ENCODE measurements at places on chromosomes 3 and 15.
A peak's percentile ranks its signal among the peaks of the same experiment; 100 is the strongest.

GRCh38 chr3:195746751-195747150 lies 26.0 kb downstream of the MUC20 start:
- DNase-seq: no peak

- peak; percentile 28 for DNase-seq
Observed at GRCh38 chr3:146640955-146641867, 36.1 kb upstream of the PLSCR5 start.

GRCh38 chr3:74532446-74532845 lies 82.0 kb downstream of the CNTN3 start:
- no peak for DNase-seq

DNA sequence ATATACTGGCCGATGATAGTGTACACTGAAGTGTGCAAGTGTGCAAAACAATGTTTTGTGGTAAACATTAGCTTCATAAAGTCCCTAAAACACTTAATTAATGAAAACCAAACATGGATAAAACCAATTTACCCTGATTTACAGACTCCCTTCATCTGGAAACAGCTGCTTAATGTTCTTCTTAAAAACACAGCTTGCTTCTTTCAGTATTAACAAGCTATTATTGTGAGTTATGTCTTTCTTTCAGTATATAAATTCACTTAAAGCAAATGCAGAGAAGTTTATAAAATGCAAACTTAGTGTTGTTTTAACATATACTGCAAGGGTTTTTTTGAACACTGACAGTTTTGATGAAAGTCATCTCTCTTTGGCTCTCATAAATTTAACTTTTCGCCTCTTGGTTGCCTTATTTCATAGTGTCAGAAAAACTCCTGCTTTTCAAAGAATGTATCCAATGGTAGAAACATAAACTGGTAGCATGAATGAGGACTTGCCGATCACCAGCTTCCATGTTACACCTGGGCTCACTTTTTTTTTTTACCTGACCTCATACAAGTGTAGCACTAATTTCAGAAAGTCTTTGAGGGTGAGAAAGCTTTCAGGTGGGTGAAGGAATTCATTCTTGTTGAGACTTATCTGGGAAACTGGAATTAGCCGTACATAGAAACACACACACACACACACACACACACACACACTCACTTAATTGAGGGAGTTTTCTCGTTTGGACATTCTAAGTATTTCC lies 532.2 kb downstream of the ROBO2 start:
- no peak for DNase-seq

DNA sequence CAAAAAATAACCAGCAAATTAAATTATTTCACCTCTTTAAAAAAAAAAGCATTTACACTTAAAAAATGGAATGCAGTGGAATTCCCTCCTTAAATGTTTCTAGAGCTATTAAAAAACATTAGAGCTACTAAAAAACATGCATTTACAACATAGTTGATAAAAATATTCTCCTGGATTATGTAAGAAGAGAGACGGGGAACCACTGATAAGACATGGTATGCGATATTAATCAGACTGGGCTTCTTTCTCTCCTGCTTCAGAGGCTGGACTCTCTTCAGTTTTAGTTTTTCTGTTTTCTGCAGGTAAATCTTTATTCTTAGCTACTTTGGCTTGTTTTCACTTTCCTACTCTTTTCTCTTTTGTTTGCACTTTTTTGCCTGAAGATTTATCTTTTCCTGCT lies 40.4 kb upstream of the WDR49 start:
- no peak for DNase-seq

GRCh38 chr3:25648925-25649830 lies 15.5 kb downstream of the TOP2B start:
- no peak for DNase-seq

DNA sequence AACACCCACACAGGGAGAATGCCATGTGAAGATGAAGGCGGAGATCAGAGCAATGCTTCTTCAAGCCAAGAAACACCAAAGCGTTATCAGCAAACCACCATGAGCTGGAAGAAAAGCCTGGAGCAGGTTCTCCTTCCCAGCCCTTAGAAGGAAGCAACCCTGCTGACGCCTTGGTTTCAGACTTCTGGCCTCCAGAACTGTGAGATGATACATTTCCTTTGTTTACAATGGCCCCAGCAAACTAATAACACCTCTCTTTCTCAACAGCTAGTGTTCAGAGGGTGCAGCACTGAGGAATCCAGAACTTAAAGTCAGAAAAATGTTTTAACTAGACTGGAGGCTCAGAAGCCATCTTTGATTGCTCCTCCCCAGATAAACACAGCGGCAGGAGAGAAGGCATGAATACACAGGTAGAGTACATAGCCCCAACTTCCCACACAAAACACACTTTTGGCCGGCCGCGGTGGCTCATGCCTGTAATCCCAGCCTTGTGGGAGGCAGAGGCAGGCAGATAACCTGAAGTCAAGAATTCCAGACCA lies 132.4 kb upstream of the LPP start:
- DNase-seq: no peak

- no peak for DNase-seq
Observed at GRCh38 chr3:197522183-197522715, 33.5 kb downstream of the BDH1 start.

GRCh38 chr15:67185621-67186225 lies 68.7 kb downstream of the AAGAB start:
- DNase-seq: no peak

DNA sequence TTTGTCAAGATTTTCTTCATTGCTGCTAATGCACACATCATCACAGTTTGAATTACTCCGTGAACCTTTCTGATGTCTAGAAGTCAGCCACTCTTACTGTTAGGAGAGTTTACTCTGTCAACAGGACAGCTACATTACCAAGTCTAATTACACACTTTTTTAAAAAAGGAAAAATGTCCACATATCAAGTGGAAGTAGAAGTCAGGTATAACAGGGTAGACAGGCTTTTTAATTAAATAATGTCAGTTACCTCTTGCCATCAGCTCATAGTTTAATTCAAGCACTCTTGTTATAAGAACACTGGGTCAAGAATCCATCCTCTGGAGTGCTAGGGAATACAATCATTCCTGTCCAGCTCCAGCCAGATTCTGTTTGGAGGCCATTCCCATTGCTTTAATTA lies 232.8 kb downstream of the TAFA4 start:
- no peak for DNase-seq

GRCh38 chr3:69320871-69321271 lies 65.0 kb downstream of the FRMD4B start:
- DNase-seq: no peak

DNA sequence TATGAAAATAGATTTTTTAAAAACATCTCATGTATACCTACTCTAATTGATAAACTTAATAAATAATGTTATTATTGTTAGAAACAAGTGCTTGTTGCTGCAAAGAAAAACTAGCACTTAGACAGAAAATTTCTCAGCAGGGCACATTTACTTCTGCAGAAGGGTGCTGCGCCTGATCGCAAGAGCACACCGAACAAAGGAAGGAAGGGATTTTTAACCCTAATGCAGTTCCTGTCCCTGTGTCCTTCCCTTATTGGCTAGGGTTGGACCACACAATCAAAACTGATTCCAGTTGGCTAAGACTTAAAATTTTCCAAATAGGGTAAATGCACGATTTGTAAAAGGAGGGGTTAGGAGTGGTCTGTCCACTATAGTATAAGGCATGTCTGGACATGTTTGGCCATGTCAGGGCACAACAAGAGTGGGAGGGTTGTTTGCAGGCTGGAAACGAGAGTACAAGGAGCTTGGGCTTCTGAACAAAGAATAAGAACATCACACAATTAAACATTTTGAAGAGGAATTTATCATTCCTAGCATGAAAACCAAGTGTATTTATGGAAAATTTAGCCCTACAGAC lies 4.7 kb downstream of the DTWD1 start:
- DNase-seq: no peak

DNA sequence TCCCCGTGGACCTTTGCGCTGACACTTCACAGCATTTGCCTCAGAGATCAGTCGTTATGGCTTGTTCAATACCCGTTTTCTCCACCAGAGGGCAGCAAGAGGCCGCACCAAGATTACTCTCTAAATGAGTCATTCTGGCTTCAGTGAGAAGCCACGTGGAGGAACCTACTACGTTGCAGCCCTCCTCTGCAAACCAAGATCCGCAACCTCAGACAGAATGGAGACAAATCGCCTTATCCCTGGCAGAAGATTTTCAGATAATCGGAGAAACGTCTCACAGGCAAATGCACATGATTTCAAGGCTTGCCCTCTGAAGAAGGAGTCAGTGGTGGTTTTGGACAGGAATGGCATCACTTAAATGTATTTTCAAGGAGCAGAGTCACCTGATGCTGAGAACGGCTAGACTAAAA lies 60.5 kb downstream of the GTPBP8 start:
- peak; percentile 85 for DNase-seq

- DNase-seq: no peak
Observed at GRCh38 chr3:17798000-17798399, 55.6 kb upstream of the TBC1D5 start.

DNA sequence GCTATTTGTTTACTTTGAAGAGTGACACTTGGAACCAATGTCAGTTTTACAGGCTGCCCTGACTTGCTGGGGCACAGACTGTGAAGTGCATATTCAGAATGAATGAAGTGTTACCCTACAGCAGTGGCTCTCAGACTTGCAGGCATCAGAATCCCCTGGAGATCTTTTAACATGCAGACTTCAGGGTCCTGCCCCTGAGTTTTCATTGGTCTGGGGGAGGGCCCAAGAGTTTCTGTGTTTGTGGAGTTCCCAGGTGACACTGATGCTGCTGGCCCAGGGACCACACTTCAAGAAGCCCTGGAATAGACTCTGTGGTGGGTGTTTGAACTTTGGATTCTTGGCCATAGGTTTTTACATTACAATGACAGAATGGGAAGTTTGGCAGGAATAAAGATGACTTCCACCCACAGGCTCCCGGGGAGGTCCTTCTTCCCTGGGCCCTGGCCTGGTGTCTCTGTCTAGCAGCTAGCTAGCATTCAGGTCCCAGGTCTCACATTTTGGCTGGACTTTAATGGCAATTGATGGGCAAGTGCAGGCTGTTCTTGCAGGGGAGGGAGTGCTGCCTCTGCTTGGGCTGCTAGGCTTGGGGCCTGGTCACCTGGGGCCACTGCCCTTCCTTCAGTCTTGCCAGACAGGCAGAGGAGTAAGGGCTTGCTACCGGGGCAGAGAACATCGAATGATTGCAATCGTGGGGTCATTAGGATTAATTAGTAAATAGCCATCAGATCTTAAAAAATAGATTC lies 149.0 kb downstream of the APBA2 start:
- DNase-seq: no peak

DNA sequence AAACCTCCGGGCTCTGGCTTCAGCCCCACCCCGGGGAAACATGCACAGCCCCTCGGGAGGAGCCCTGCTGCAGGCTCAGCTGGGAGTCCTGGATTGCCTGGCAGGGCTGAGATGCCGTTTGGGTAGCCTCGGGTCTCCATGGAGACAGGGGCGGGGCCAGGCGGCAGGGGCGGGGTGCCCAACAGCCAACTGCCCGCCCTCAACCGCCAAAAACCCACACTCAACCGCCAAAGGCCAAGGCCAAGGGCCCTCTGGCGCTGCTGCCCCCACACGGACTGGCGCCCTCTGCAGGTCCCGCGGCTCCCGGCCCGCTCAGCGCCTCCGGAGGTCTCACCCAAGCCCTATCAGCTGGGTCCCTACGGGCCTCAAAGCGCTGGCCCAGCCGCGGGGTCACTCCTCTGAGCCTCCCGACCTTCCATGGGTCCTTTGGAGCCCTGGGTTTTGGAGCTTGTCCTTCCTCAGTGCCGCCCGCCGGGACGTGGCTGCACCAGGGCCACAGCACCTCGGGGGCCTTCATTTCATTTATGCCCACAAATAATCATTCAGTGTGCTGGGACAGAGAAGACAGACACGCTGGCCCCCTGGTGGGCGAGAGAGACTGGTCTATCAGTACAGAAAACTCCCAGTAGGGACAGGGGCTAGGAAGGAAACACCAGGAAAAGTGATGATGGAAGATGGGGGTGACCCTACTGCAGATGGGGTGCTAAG lies 33.5 kb upstream of the ACAD9 start:
- peak; percentile 77 for DNase-seq

GRCh38 chr3:134020135-134020680 lies 9.5 kb downstream of the SLCO2A1 start:
- no peak for DNase-seq

GRCh38 chr3:37494216-37494615 lies 319.8 kb upstream of the LRRFIP2 start:
- DNase-seq: no peak

DNA sequence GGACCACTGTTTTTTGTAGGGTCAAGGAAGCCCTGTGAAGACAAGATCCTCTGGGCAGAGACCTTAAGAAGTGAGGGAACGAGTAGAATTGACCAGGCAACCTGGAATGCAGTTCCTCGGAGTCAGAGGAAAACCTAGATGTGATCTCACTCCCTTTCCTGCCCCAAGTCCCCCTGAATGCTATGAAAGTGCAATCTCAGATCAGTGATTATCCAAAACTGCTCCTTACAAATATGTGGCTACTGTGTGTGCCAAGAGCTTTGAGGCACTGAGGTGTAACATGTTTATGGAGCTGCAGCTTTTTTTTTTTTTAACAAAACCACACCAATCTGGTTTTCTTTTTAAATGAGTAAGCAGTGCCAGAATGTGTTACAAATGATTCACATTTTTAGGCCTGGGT lies 35.8 kb downstream of the THSD4 start:
- DNase-seq: no peak

- DNase-seq: no peak
Observed at GRCh38 chr3:132457286-132457685, 40.0 kb downstream of the DNAJC13 start.

GRCh38 chr3:84601303-84601702 lies 357.5 kb upstream of the CADM2 start:
- DNase-seq: no peak

DNA sequence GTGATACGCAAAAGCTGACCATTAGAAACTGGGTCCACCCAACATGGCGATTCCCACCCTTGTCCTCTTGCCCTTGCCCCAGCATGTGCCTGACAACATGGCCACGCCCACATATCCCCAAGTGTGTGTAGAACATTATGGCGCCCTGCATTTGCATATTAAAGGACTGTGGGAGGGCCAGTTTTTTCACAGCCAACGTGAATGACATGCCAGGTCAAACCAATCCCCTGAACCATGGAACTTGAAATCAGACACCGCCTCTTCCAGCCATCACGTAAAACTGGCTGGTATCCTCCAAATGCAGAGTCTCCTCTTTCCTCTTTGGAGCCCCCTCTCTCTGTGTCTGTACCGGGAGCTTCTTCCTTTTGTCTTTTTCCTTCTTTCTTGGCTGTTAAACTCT lies 156.7 kb upstream of the EPHA6 start:
- no peak for DNase-seq

GRCh38 chr3:131669600-131669999 lies 166.8 kb upstream of the MRPL3 start:
- no peak for DNase-seq

DNA sequence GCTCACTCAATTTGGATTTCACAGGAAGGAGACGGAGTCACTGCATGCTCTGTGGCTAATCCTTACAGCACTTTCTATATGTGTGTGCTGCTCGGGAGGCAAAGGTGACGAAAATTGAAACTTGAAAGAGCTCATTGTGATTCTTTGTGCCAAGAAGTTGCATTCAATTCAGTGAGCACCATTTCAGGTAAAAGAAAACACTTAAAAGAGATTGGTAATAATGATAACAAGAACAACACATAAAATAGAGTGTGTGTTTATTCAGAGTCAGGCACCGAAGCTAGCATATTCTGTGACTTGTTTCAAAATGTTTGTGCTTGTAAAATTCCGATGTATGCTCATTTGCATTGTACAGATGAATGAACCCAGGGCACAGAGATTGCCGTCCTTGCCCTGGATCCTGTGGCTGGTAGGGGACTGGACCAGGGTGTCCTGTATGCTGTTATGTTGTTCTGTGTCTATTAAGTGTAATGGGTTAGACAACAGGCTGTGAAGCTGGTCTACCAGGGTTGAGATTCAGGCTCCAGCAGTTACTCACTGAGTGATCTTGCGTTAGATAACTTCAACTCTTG lies 193.3 kb upstream of the PROK2 start:
- DNase-seq: no peak

GRCh38 chr3:23172059-23172458 lies 31.1 kb upstream of the UBE2E2 start:
- DNase-seq: no peak
